ENCODE measurements at places on chromosomes 11 and 22.

- no peak for DNase-seq
These were observed 3.1 kb upstream of the IRAG1 start for GRCh38 chr11:10696468-10697322.

DNA sequence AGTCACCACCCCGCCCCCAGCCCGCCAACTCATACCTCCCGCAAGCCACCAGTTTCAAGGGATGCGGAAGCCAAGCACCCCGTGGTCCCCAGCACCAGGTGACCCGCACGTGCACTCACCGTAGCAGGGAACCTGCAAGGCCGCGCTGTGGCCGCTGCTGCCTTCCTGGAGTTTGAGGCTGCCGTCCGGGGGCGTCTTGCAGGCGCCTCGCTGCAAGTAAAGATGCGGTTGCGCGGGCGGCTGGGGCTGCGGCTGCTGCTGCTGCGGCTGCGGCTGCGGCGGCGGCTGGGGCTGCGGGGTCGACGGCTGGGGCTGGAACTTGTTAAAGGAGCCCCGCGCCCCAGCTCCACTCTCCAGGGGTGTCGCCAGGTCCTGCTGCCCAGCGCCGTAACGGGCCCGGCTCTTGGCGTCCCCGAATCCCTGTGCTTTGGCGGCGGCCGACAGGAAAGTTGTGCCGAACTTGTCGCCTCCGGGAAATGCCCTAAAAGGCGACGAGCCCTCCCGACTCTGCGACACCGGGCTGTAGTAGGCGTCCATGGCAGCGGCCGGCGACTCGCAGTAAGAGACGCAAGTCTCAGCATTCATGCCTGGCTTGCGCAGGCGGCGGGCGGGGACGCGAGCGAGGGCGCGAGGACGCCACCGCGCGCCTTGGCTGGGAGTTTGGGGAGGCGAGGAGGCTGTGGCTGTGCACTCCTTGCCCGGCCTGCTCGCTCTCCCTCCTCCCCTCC lies at the start of gene ALX4:
ALX4 (minus strand) TSS at position 662 of the 728 bp plus-strand sequence; CDS start at position 585, 77 bp downstream.
- DNase-seq = no peak

- no peak for DNase-seq
These were observed 858 bp downstream of the OAF start for GRCh38 chr11:120211522-120212258.

DNA sequence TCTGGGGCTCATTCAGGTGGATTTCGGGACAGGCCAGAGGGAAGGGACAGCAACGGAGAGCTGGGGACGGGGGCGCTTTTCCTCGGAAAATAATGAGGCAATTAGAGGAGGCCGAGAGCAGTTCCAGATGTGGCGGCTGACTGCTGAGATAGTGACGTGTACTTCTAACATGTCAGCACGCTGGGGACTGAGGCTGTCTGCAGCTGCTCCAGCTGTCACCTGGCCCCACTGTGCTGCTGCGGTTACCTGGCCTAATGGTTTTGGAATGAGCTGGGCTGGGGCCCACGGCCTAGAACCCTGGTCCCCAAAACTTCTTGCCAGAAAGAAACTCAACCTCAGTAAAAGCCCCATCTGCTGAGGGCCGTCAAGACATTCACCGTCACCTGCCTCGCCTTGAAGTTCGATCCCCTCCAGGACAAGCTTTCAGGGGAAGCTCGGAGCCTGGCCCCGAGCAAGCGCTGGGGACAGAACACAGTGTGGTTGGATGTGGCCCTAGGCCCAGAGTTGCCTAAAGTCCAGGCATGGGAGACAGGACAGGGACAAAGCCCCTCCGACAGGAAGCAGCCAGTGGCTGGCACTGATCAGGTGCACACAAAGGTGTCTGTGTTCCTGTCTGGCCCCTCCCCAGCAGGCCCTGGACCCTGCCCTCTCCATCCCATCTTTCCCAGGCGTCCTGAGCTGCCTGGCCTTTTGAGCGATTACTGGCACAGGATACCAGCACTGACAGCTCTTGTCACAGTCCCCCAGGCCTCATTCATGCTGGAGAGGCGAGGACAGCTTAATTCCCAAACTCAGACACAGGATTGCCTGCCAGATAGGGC lies 22.1 kb downstream of the RPUSD4 start:
- DNase-seq = no peak

- no peak for DNase-seq
These were observed 181.1 kb upstream of the SESN3 start for GRCh38 chr11:95412074-95412473.

DNA sequence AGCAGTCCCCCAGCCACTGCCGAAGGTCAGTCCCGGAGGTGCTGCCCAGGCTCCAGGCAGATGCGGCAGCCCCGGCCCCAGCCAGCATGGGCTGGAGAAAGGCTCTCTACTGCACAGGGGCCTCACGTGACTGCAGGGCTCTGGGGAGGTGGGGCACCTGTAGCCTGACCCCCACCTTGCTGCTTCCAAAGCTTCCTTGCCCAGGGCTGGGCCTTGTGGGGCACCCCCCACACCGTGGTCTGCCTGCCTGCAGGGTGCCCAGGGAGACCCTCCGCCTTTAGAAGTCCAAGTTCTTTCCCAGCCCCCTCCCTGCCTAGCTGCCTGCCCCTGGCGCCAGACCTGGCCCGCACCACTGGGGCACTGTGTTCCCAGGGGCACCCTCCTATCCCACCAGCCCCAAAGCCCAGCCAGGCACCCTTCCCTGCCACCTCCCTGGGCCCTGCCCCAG lies 28.4 kb upstream of the TXNRD2 start:
- DNase-seq = no peak

DNA sequence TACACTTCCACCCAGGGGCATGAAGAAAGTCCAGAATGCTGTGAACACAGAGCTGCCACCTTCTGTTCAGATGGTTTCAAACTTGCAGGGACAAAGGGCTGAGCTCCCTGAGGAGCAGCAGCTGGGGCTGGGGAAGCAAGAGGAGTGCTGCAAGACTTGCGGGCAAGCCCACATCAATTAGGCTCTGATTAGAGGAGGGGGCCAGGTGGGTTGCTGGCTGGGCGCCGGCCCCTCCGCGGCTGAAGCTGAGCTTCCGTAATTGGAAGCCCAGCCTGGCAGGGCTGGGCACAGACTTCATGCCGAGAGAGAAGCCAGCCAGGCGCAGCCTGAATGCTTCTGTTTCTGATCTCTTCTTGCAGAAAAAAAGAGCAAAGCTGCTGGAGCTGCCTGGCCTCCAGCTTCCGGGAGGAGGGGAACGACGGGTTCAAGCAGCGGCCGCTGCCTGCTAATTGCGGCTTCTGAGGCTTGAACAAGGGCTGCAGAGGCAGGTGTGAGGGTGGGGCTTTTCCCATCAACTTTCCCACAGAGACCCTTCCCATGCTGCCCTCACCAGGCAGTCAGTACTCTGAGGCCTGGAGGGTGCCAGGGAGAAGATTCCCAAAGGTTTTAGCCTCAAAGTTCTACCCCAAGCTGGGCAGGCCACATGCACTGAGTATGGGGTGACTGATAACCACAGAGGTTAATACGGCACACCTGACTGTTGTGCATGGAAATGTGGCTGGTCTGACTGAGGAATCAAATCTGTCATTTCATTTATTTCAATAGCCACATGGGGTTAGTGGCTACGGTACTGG lies 91.1 kb upstream of the LMO1 start:
- no peak for DNase-seq

- no peak for DNase-seq
These were observed 281.8 kb upstream of the ANO5 start for GRCh38 chr11:21911061-21911460.

All from CD4-positive, alpha-beta T cell treated with Interferon alpha-2 for 1 hour (primary cell).